ENCODE measurements at places on chromosomes 5 and 9.

- no peak for DNase-seq
These were observed 19.4 kb downstream of the WNT8A start for GRCh38 chr5:138103319-138103637.

DNA sequence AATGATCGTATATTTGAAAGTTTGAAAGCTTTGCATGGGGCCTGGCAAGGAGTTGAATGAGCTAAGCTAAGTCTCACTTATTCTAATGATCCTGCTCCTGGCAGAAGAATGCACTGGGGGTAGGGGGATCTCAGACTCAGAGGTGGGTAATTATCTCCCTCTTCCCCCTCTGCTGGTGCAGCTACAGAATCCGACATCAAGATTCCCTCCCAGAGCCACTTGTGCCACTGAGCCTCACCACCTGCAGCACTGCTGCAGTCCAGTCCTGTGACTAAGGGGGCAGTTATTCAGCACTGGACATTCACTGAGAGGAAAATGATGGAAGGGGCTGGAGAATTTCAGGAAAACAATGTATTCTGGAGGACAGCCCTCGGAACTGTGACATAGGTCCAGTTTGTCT is 205.8 kb downstream of the DEPDC1B start:
- DNase-seq: no peak

GRCh38 chr5:66933066-66933465 is 263.5 kb downstream of the CD180 start:
- peak; percentile 79 for DNase-seq

- DNase-seq: peak; percentile 55
These were observed 234.1 kb downstream of the ADGRV1 start for GRCh38 chr5:90792725-90793124.

GRCh38 chr5:10676224-10676623 is 84.8 kb downstream of the DAP start:
- DNase-seq: no peak

DNA sequence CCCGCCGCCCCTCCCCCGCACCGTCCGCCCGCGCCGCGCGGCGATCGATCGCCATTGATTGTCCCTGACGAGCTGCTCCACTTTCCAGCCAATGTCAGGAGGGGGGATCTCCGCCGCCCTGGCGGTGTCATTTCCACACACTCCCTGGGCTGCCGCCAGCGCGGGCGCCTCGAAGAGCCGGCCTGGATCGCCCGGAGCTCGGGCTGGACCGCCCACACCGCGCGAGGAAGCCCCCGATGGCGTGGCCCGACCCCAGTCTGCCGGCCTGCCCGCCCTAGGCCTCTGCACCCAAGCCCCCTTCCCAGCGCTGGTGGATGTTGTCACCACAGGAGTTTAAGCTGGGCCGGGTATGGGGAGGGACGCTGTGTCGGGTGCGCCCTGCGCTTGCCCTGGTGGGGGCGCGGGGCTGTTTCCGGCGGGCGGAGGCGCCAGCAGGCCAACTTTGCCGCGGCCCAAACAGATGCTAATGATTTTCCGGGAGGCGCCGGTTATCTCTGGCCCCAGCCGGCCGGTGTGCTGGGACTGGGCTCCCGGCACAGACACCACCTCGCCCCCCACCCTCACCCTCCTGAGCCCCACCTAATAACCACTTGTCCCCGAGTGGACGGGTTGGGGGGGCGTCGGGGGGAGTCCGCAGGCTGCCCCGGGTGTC is 10.6 kb upstream of the CXXC5 start:
- DNase-seq: peak; percentile 58

DNA sequence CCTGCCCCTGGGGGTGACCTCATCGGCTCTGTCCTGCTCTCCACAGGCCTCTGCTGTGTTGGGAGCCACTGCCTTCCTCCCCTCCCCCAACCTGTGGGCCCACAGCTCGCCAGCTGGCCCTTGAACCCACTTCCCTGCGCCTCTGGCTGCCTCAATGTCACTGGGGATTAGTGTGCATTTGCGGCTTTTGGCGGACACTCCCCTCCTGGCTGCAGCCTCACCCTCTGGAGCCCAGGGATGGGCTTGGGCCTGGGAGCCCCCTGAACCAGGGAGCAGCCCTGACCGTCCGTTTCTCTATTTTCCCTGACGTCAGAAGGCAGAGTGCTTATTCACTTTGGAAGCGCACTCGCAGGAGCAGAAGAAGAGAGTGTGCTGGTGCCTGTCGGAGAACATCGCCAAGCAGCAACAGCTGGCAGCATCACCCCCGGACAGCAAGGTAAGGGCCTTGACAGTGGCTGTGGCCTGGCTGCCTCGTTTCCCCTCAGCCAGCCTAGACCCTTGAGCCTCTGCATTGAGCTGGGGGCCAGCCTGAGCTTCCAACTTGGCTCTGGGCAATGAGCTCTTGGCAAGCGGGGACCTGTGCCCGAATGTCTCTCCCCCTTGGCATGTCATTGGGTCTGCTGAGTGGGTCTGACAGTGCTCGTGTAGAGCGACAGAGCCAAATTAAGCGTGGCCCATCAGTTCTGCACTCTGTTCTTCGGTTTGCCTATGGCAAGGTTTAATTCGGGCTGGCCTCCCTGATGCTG is 73.1 kb downstream of the RGS3 start:
- no peak for DNase-seq

DNA sequence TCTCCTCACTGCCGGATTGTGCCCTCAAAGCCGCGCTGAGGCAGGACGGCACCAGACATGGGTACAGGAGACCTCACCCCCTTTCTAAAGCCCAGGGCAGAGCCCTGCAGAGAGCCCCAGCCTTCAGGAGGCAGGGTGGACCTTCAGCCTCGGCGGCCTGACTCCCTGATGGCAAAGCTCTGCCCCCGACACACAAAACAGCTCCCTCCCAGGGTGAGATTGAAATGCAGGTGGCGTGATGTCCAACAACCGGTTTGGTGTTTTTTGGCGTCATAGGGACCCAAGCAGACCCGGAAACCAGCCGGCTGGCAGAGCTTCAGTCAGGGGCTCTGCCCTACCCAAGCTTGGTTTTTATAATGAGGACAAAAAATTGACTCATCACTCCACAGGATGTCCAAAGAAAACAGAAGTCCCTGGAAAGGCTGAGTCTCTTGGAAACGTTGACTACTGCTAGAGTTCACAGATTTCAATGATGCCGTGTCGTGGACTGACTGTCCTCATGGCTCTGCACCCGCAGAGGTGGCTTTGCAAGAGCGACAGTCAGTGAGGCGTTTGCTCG is 275.2 kb upstream of the IRX1 start:
- DNase-seq: peak; percentile 90

DNA sequence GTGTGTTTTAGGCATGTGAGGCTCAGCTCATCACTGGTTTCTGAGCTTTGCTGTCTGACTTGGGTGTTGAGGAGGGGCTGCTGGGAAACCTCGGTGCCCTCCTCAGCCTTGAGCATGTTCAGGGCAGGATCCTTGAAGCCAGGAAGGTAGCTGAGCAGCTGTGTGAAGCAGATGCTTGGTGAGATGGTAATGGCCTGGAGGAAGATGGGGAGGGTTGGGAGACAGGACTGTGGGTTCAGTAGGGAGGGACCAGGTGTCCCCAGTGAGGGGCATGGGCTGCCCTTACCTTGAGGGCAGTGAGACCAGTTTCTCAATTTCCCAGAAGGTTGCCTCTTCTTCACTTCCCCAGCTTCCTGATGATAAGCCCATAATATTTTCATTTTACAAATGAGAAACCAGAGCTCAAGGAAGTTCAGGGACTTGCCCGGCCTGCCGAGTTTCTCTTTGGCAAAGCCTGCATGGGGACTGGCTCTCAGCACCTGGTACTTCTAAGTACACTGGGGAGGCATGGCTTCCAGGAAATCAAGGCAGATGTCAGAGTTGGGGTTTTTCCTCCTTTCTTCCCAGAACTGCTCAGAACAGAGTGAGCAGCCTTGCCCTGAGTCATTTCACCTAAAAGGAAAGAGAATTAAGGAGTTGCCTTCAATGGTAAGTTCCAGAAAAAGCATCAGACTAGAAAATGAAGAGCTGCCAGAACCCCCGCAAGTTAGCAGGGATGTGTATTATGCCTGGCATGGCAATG is 225.7 kb downstream of the MAST4 start:
- DNase-seq: no peak

- DNase-seq: no peak
These were observed 1150.8 kb upstream of the CDH6 start for GRCh38 chr5:30042677-30043076.

- peak; percentile 76 for DNase-seq
These were observed 48.1 kb downstream of the ITGA2 start for GRCh38 chr5:53037141-53037859.

DNA sequence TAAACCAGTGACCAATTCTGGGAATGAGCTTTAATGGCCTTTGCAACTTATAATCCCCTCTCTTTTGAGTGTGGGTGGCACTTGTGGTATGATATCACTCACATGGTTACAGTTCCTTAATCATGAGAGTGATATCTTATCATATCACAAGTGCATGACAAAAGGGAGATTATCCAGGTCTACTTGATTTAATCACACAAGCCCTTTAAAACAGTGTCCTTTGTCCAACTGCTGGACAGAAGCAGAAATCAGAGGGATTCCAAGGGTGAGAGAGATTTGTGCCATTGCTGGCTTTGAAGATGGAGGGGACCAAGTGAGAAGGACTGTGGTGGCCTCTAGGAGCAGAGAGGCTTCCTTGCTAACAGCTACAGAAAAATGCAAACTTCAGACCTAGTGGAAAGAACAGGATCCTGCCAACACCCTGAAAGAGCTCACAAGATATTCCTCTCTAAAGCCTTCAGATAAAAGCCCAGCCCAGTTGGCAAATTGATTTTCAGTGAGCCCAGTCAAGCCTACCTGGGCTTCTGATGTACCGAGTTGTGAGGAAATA is 279.0 kb upstream of the TLE4 start:
- DNase-seq: no peak

GRCh38 chr5:163434401-163434866 is 3.0 kb upstream of the CCNG1 start:
- DNase-seq: peak; percentile 36

DNA sequence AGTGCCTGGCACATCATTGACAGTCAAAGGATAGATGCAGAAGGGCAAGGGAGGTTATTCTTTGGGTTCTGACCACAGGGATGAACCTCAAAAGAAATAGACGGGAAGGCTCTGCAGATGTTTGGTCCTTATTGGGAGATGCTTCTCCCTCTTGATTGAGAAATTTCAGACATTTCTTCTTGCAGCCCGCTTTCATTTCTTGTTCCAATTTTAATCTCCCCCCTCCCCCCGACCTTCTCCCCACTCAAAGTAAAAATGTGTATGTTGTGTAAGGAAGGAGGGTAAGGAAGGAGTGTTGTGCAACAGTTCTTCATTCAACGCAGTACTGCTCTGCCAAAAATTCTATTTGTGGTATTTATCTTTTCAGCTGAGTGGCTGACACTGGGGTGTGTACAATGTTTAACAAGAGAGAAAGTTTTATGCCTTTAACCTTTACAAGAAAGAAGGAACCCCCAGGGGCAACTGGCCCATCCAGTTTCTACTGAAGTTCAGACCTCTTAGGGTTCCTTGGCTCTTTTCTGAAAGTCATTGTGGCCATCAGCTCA is 46.3 kb upstream of the TNFSF15 start:
- no peak for DNase-seq

DNA sequence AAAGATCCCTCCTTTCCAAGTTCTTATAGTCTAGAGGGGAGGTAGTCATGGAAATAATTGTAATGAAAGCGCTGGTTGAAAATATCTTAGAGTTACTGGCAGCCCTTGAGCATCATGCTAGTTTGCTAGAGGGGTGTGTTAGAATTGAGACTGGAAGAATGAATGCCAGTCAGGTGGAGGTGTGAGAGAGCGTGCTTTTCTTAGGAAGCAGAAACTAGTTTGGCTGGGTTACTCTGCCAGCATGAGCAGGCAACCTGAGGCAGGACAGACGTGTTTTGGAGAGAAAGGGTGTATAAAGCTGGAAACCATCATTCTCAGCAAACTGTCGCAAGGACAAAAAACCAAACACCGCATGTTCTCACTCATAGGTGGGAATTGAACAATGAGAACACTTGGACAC is 43.6 kb upstream of the DHFR start:
- DNase-seq: no peak

- DNase-seq: no peak
These were observed 491.3 kb upstream of the MEF2C start for GRCh38 chr5:89374144-89374784.

DNA sequence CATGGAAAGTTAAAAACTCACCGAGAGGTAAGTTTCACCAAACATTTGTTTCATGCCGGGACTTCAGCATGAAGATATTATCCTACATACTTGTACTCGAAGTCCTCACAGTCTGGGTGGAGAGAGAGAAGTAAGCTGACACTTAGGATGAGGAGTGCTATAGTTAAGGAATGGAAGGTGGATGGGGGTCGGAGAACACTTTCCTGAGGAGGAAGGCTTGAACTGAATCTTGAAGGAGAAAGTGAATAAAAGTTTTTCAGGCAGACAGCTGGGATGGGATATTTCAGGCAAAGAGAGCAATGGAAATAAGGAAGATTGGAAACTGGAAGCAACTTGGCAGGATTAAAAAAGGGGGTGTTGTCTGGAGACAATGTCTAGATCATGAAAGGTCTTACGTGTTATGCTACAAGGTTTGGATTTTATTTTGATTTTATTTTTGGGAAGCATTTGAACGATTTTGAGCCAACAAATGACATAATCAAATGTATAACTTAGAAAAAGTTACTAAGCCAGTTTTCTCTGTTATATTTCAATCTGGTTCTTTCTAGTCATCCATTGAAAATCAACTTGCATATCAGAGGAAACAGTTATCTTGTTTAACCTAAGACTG is 167.1 kb downstream of the PAM start:
- no peak for DNase-seq

GRCh38 chr5:69271376-69271775 is 36.7 kb downstream of the CDK7 start:
- DNase-seq: peak; percentile 68

DNA sequence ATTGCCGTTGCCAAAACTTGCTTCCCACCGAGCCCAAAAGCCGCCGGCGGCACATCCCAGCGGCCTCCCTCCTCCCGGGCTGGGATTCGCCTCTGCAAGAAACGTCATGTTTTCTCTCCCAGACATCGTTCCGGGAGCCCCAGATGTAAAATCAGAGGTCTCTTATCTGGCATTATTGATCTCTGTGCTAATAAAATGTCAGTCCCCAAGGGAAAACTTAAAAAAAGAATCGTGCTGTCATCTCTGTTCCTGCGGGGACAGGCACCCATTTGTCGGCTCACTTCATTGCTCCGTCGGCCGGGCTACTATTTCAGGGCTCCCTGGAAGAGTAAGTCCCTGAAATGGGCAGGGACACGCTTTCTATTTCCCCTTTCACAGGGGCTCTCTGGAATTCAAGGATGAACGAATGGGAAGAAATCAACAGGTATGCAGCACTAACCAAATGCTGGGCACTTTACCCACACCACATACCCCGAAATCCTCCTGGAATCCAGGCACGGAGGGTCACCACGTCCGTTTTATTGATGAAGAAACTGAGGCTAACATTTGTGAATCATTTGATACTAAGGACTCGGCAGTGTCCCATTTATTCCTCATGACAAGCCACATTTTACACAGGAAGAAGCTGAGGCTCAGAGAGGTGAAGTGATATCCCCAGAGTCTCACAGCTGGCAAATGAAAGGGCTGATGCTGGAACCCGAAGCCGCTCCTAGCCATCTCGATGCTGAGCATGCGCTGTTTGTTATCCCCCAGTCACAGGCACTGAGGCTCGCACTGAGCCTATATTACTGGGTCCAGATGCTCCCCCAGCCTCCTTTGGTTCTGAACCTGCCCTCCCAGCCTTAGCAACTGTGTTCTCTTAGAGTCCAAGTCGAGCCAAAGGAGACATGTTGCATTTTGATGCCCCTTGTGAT is 35.7 kb upstream of the MSX2 start:
- no peak for DNase-seq

Data from HT1080 (cell line).